ENCODE measurements at places on chromosomes 13 and 19.

- DNase-seq = no peak
Measured at GRCh38 chr19:12992729-12993128, 2.5 kb upstream of the NFIX start.

DNA sequence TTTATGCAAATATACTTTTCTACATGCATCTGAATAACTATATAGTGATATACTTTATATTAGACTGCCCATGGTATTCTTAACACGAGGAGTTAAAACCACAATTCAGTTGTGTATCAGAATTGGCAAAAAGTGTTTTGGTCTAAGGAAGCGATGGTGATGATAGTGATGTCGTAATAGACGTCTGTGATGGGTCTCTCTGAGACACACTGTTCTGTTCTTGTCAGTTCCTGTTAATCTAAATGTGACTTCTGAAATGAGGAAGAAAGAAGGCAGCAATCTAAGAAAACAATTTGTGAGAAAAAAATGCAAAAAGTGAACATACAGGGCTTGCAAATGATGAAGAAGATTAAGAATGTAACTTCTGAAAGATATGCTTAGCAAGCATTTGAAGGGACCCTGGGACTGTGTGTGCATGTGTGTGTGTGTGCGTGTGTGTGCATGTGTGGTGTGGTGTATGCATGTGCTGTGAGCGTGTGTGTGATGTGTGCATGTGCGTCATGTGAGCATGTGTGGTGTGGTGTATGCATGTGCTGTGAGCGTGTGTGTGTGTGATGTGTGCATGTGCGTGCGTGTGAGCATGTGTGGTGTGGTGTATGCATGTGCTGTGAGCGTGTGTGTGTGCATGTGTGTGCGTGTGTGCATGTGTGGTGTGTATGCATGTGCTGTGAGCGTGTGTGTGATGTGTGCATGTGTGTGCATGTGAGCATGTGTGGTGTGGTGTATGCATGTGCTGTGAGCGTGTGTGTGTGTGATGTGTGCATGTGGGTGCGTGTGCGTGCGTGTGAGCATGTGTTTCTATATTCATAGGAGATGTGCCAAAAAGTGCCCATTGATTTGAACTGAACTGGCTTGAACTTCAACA, 131.8 kb downstream of the IRS2 start:
- DNase-seq = peak; percentile 99

- no peak for DNase-seq
Measured at GRCh38 chr13:35198613-35199200, 256.6 kb downstream of the NBEA start.

DNA sequence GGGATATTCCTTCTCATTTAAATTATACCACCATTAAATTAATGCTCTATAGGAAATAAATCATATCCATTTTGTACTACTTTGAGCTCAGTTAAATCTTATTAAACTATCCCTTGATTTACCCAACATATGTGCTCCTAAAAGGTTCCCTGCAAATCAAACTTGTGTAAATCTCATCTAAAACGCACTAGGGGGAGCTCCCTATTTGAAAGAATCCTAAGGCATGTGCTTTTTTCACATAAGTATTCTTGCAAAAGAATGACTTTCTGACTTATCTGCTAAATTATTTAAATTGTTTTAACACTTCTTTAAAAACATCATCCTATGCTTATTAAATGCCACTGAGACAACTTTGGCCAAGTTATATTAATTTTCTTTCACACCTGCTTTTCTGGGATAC, 7.9 kb downstream of the INTS6 start:
- peak; percentile 63 for DNase-seq

- no peak for DNase-seq
Measured at GRCh38 chr13:32783067-32783466, 196.8 kb downstream of the PDS5B start.

DNA sequence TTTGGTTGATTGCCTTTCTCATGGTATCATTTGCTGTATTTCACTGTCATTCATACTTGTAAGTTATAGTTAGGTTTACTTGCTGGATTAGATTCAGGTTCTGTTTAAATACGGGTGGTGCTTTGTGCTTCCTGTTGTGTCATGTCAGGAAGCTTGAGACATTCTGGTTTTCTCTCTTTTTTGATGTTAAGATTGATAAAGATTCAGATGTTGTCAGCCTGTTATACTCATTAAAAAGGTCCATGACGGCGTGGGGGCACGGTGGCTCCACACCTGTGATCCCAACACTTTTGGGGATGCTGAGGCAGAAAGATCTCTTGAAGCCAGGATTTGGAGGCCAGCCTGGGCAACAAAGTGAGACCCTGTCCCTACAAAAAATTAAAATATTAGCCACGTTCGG, 45.7 kb downstream of the NAA16 start:
- peak; percentile 45 for DNase-seq

DNA sequence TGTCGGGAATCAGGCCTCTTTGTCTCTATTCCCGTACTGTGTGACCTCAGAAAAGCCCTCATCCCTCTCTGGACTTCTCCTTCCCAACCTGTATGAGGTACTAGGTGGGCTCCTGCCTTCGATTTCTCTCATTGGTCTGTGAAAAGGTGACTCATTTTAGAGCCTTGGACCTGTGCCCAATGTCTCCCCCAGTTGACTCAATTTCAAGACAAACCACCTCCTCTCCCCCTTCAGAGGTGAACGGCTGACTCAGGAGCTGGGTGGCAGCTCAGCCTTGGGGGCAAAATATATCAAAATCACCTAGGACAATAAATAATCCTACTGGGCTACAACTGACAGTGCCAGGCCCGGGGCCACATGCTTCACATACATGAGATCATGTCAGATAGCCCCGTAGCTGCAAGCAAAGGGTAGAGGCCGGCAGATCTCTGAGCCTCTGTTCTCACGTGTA, 630 bp downstream of the COQ8B start:
- no peak for DNase-seq

DNA sequence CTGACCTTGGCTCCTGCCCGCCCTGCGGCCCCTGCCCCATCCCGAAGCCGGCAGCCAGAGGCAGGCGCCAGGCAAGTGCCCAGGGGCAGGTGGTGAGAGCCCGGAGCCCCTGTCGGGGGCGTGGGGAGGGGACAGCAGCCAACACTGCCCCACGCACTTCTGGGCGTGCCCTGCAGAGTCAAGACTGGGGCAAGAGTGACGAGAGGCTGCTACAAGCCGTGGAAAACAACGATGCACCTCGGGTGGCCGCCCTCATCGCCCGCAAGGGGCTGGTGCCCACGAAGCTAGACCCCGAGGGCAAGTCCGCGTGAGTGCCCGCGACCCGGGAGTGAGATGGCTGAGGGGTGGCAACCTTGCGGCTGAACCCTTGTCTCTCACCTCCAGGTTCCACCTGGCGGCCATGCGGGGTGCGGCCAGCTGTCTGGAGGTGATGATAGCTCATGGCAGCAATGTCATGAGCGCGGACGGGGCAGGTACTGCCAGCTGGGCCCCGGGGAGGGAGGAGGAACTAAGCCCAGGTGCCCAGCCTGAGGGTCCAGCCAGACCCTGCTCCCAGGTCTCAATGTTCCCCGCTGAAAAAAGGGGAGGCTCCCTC, 17.3 kb downstream of the ANKRD24 start:
- no peak for DNase-seq

GRCh38 chr13:66578305-66578704, 651.8 kb downstream of the PCDH9 start:
- no peak for DNase-seq

- no peak for DNase-seq
Measured at GRCh38 chr19:7545300-7545699, 9.8 kb downstream of the PNPLA6 start.

- DNase-seq = no peak
Measured at GRCh38 chr13:106230450-106230849, 305.0 kb downstream of the EFNB2 start.

GRCh38 chr13:95239283-95239682, 62.0 kb downstream of the ABCC4 start:
- DNase-seq = no peak

DNA sequence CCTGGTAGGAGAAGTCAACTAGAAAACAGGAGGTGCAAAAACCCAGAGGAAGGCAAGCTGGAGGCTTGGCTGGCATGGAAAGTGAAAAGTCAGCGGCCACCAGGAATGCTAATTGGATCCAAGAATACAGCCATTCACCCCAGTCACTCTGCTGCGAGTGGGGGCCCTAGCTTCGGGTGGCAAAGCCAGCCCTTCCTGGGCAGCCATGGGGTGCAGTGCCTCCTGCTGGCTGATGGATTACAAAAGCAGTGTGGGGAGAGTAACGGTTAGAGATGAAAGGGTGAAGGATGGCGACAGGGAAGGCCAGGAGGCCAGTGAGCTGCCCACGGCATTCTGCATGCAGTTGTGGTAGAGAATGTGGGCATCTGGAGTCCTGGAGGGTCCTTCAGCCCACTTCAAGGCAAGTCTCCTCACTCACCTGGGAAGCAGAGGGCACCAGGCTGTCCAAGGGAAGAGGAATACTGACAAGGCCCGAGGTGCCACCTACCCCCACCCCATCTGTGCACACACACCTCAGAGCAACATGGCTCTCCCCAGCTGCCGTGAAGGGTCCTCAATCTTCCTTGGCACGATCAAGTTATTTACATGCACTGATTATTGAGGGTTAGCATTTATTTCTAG, 20.3 kb upstream of the EPHX3 start:
- no peak for DNase-seq

DNA sequence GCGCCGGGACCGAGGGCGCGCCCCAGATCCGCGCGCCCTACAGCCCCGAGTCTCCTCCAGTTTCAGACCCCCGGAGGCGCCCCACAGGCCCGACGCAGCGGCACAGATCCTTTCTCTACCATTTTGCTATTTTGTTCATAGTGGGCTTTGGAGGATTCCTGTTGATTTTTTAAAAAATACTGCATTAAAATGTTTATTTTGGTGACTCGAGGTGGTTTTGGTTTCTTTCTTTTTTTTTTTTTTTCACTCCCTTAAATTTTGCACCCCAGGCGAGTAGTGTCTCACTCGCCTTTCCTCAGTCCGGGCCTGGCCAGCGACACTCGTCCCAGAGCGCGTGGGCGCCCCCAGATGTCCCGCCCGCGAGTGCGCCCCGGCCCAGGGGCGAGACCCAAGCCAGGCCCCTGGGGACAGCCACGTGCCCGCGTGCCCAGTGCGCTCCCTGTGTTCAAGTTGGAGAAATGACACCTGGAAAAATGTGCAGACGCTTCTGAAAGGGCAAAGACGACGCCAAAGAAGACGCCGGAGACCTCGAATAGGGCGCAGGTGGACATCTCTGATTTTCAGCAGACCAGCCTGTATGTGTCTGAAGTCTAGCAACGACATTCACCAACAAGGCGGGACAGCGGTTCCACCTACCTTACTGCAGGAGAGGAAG, 471 bp upstream of the INSR start:
- DNase-seq = peak; percentile 60

DNA sequence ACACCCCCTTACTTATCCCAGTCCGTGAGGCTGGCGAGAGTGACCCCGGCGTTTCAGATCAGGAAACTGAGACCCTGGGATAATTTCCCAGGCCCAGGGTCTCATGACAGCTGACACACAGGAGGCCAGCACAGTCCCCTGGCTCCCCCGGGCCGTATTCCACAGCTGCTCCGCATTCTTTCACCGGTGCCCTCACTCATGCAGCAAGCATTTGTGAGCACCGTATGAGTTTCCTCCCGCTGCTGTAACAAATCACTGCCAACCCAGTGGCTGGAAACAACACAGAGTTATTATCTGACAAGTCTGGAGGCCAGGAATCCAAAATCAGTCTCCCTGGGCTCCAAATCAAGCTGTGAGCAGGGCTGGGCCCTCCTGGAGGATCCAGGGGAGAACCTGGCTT, 21.3 kb downstream of the GADD45B start:
- no peak for DNase-seq

DNA sequence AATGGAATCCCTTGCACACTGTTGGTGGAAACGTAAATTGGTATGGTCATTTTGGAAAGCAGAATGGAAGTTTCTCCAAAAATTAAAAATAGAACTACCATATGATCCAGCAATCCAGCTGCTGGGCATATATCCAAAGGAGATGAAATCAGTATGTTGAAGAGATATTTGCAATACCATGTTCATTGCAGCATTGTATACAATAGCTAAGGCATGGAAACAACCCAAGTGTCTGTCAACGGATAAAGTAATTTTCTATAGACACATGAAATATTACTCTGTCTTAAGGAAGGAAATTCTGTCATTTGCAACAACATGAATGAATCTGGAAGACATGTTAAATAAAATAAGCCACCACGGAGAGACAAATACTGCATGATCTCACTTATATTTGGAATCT, 124.7 kb downstream of the GPC5 start:
- DNase-seq = no peak

DNA sequence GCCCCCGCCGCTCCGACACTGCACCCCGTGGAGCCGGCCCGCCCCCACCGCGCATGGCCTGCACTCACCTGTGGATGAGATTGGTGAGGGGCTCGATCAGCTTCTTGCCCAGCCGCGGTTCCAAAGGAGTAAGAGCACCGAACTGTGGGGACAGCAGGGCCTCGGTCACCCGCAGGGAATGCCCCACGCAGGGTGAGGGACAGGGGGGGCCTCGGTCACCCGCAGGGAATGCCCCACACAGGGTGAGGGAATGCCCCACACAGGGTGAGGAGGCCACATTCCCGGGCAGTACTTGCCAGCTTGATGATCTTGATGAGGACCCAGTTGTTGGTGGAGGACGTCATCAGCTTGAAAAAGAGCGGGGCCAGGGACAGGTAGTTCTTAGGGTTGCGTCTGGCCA, 22.3 kb downstream of the AP3D1 start:
- DNase-seq = no peak

GRCh38 chr19:33194532-33194885, 379 bp downstream of the LRP3 start:
- DNase-seq = no peak

GRCh38 chr19:8396563-8397203, 6.5 kb downstream of the RAB11B start:
- DNase-seq = peak; percentile 48

DNA sequence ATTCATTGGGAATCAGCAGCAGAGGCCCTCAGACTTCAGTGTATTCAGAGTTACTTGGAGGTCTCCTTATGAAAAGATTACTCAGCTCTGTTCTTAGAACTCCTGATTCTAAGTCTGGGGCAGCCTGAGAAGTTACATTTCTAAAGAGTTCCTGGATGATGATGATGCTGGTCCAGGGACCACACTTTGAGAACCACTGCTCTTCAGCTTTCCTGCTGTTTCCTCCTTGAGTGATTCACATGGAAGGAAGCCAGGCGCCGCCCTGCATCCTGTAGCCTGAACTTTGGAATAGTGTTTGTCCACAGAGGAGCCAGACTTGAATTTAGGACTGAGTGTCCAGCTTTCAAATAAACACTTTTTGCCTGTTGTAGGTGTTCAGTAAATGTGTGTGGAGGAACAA, 2.9 kb downstream of the CEBPG start:
- DNase-seq = no peak

DNA sequence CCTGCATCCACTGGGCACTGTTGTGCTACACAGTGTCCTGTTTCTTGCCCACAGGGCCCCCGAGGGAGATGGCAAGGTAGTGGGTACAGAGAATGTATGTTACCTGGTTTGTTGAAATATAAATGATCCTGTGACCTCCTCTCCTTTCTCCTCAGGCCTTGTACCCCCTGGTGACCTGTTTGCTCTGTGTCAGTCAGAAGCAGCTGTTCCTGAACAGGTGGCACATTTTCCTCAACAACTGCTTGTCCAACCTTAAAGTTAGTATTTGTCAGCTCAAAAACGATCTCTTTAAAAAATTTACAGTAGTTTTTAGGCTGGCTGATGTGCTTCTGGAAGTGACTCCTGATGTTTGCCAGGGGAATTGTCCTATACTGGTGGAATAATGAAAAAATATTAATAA, 105.1 kb downstream of the FRY start:
- DNase-seq = no peak

All from AML-193 (cell line).